ENCODE measurements at places on chromosomes 4 and X. TPM values are rescaled to one million over a fixed set of nuclear protein-coding genes. Genes with fewer than 3 reads are reported as not detected.

TIGD4 gene
- total RNA-seq, result not detected

GRCh38 chrX:79036157-79036880, 91.1 kb downstream of the P2RY10 start:
- H3K36me3 ChIP-seq, result no peaks in the 10 kb centered on the region
- no peaks in the 10 kb centered on the region for H3K27me3 ChIP-seq

RNF212 gene
- 0.42 TPM for total RNA-seq

GJB1 gene
- 265 TPM for total RNA-seq

PAK3 gene
- total RNA-seq, result 1.5 TPM

IQCM gene
- not detected for total RNA-seq

RRH gene
- not detected for total RNA-seq

SHROOM3 gene
- 28.7 TPM for total RNA-seq

SSX3 gene
- not detected for total RNA-seq

- H3K4me1 ChIP-seq, result no peaks in the 10 kb centered on the region
- H3K4me3 ChIP-seq, result no peak overlapping the region
- H3K27ac ChIP-seq, result no peak overlapping the region
- DNase-seq, result no peak
Observed at GRCh38 chr4:177229331-177229730, 80.3 kb upstream of the NEIL3 start.

GRCh38 chr4:149754526-149754925, 61.1 kb downstream of the IQCM start:
- no peaks in the 10 kb centered on the region for H3K36me3 ChIP-seq
- no peaks in the 10 kb centered on the region for H3K27me3 ChIP-seq
- DNase-seq, result no peak
- no peaks in the 10 kb centered on the region for H3K4me1 ChIP-seq
- H3K27ac ChIP-seq, result no peak overlapping the region
- H3K4me3 ChIP-seq, result no peak overlapping the region

DNA sequence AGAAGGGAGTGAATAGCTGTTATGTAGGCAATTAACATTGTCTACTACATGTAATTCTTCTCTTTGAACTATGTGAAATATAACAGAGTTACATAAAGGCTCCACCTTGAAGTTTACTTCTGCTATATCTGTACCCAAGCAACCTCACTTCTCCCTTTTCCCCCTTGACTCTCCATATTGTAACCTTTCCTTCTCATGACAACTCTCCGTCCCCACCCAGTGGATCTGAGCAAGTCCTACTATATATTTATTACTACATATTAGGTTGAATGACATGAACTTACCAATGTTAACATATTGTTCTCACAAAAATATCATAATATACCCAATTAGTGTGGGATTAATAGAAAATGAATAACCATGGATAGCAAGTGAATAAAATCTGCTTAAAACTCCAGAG, 93.2 kb upstream of the ATP8A1 start:
- H3K27ac ChIP-seq, result no peak overlapping the region
- H3K4me3 ChIP-seq, result no peak overlapping the region
- no peak for DNase-seq

MAGED4 gene
- total RNA-seq, result not detected

DNA sequence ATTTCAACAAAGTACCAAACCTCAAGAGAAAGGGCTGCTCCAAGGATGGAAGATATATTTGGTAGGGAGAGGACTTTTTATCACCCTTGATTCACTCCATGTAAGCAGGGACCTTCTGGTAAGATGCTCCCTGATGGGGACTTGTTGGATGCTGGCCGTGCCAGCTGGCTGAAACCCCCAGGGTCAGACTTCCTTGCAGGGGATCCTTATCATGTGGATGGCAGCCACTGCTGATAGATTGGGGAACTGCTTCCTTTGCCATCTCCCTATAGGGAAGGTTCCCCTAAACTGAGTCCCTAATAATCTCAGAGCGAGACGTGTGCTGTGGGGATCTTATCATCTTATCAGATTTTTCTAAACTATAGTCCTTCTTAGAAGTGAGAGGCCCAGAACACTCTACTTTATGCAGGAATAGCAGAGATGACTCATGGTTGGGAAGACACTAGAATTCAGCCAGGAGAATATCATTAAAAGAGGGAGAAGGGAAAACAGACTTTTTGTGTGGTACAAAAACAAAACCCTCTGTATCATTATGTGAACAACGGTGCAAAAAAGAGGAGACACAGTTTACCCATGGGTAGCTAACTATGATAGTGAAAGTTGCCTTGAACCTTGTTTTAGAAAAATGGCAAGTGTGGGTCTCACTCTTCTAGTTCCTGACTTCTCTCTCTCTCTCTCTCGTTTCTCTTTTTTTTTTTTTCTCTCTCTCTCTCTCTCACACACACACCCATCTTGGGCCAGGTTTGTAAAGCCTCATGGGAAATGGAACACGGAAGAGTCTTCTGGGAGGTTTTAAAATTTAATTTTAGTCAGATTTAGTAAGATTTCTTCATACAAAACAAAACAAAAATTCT, 16.1 kb downstream of the RHOH start:
- H3K27ac ChIP-seq, result no peak overlapping the region
- H3K4me1 ChIP-seq, result no peaks in the 10 kb centered on the region
- no peak overlapping the region for H3K4me3 ChIP-seq
- no peaks in the 10 kb centered on the region for H3K27me3 ChIP-seq

BEX1 gene
- total RNA-seq, result not detected

GRCh38 chr4:115128037-115128436, 14.6 kb upstream of the NDST4 start:
- H3K27me3 ChIP-seq, result no peaks in the 10 kb centered on the region
- no peaks in the 10 kb centered on the region for H3K4me1 ChIP-seq
- H3K36me3 ChIP-seq, result no peaks in the 10 kb centered on the region
- DNase-seq, result no peak

ETDA gene
- not detected for total RNA-seq

DNA sequence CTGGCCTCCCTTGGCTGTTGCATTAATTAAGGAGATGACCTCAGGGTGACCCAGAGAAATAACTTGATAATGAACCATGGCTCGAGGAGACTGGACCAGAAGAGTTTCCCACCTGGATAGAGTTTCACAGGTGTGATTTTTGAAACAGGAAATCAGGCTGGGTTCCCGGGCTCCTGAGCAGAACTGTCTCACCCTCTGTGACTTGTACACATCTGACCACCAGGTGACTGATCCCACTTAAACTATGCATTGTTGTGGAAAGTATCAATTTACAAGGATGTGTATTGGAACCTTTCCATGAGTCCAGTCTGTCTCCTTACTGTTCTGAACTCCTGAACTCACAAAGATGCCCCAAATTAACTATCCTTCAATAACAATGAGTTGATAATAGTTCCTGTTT, 220.3 kb downstream of the PTTG2 start:
- H3K36me3 ChIP-seq, result no peaks in the 10 kb centered on the region
- H3K4me3 ChIP-seq, result no peak overlapping the region
- H3K27me3 ChIP-seq, result no peaks in the 10 kb centered on the region
- no peak for DNase-seq
- no peak overlapping the region for H3K27ac ChIP-seq

SPIN3 gene
- 6.8 TPM for total RNA-seq

DNA sequence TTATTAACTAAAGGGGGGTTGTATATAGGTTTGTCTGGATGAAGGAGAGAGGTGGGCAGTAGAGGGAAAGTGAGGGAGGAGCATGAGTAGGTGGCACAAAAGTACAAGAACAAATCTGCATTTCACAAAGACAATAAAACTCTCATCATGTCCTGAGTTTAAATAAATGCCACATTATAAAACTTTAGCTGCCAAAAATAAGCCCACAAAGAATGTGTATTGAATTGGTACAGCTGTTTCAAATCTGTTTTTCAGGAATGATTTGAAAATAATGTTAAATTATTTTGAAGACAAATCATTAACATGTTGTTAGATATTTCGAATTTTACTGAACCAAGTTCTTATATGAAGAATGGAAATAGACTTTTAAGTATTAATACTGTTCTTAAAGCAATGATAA, 5.8 kb downstream of the CNKSR2 start:
- H3K27ac ChIP-seq, result no peak overlapping the region
- peaks cover 19% of the 10 kb centered on the region for H3K4me1 ChIP-seq
- H3K36me3 ChIP-seq, result no peaks in the 10 kb centered on the region

GRCh38 chr4:29927895-29928294, 792.3 kb upstream of the PCDH7 start:
- no peak for DNase-seq
- no peak overlapping the region for H3K4me3 ChIP-seq
- H3K27ac ChIP-seq, result no peak overlapping the region

GRCh38 chr4:40924096-40924792, 174.5 kb downstream of the NSUN7 start:
- H3K36me3 ChIP-seq, result no peaks in the 10 kb centered on the region
- H3K4me1 ChIP-seq, result no peaks in the 10 kb centered on the region
- H3K4me3 ChIP-seq, result no peak overlapping the region
- H3K27ac ChIP-seq, result no peak overlapping the region
- peak; percentile 63 for DNase-seq

CD40LG gene
- total RNA-seq, result 0.10 TPM

DNA sequence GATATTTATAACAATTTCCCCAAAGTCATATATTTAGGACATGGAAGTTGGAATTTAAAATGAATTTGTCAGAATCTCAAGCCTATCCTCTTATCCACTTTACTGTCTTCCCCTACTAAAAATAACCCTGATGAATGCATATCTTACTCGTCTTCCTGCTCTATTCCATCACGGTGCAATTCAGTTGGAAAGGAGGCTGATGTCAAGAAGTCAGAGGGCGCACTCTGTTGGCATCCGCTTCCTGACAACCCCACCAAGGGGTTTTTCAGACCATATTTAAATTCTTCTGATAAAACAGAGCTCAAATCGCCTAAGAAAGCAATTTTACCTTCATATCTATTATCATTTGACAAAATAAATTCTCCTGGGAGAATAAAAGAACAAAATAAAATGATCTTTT, 233.5 kb downstream of the ARHGAP24 start:
- H3K27ac ChIP-seq, result no peak overlapping the region
- H3K27me3 ChIP-seq, result no peaks in the 10 kb centered on the region
- H3K4me1 ChIP-seq, result no peaks in the 10 kb centered on the region
- no peak overlapping the region for H3K4me3 ChIP-seq
- H3K36me3 ChIP-seq, result no peaks in the 10 kb centered on the region

- no peaks in the 10 kb centered on the region for H3K36me3 ChIP-seq
- H3K27me3 ChIP-seq, result no peaks in the 10 kb centered on the region
- H3K27ac ChIP-seq, result no peak overlapping the region
Observed at GRCh38 chr4:38464328-38464727, 199.7 kb upstream of the KLF3 start.

- DNase-seq, result peak; percentile 61
- no peaks in the 10 kb centered on the region for H3K36me3 ChIP-seq
- no peaks in the 10 kb centered on the region for H3K4me1 ChIP-seq
- H3K4me3 ChIP-seq, result peak within 1 kb of the TSS; percentile 60
Observed at GRCh38 chrX:107825698-107826237, at the start of gene MID2. TSS of gene MID2 (plus strand) at chrX:107825866. CDS start at chrX:107826427, 561 bp downstream.

DNA sequence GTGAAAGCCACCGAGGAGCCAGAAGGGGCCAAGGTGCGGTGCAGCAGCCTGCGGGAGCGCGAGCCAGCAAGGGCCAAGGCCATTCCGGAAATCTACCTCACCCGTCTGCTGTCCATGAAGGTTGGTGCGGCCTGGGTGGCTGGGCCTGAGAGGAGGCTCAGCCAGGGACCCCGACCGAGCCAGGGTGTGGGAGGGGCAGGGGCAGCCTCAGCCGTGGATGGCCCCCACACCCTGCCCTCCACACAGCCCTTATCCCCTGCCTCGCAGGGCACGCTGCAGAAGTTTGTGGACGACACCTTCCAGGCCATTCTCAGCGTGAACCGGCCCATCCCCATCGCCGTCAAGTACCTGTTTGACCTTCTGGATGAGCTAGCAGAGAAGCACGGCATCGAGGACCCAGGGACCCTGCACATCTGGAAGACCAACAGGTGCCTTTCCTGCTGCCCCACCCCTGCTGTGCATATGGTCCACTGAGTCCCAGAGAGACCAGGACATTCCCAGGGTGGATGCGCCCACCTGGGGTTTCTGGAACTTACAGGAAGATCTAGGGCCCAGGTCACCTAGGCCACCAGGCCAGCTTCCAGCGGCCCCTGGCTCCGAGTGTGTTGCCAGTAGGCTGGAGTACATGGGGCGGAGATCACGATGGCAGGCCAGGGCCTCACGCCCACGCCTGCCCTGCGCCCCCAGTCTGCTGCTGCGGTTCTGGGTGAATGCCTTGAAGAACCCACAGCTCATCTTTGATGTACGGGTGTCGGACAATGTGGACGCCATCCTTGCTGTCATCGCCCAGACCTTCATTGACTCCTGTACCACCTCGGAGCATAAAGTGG, 3.4 kb upstream of the SRPK3 start:
- no peak overlapping the region for H3K27ac ChIP-seq
- no peak overlapping the region for H3K4me3 ChIP-seq
- no peaks in the 10 kb centered on the region for H3K4me1 ChIP-seq
- no peaks in the 10 kb centered on the region for H3K27me3 ChIP-seq
- DNase-seq, result peak; percentile 16

RBM3 gene
- 66.3 TPM for total RNA-seq

GRCh38 chr4:21139327-21139726, 439.1 kb downstream of the PACRGL start:
- no peaks in the 10 kb centered on the region for H3K4me1 ChIP-seq
- H3K36me3 ChIP-seq, result no peaks in the 10 kb centered on the region
- H3K27me3 ChIP-seq, result no peaks in the 10 kb centered on the region
- no peak for DNase-seq
- no peak overlapping the region for H3K4me3 ChIP-seq

COL25A1 gene
- 0.64 TPM for total RNA-seq

UGT2A1 gene
- 23.9 TPM for total RNA-seq

Data from right lobe of liver (tissue), 6 donors.